ENCODE measurements at places on chromosomes 11 and 22.

- DNase-seq = no peak
Measured at GRCh38 chr11:78548911-78549590, 25.6 kb downstream of the NARS2 start.

- DNase-seq = peak; percentile 20
Measured at GRCh38 chr11:128279866-128280265, 307.5 kb downstream of the ETS1 start.

DNA sequence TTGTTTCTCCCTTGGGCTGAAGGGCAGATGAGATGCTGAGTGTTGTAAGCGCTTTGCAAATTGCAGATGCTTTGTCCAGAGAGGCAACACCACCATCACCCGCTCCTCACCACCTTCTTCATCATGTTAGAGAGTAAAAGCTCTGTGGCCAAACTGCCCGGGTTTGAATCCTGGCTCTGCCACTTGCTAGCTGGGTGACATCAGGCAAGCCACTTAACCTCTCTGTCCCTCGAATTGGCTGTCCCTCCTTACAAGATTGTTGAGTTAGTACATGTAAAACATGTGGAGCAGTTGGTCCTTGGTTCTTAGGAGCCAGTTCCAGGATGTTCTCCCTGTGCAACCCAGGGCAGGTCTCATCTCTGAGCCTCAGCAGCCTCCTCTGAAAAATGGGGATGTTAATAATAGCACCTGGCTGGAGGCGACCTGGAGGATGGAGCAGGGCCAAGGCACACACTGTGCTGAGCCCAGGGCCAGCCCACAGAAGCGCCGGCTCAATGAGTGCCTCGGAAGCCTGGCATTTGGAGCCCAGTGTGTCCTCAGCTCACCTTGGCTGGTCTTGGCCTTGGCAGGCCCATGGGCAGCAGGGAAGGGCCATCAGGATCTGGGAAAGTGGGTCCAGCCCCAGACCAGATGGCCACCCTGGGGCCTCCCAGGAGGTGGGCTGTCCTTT is 10.5 kb downstream of the C11orf86 start:
- DNase-seq = no peak

DNA sequence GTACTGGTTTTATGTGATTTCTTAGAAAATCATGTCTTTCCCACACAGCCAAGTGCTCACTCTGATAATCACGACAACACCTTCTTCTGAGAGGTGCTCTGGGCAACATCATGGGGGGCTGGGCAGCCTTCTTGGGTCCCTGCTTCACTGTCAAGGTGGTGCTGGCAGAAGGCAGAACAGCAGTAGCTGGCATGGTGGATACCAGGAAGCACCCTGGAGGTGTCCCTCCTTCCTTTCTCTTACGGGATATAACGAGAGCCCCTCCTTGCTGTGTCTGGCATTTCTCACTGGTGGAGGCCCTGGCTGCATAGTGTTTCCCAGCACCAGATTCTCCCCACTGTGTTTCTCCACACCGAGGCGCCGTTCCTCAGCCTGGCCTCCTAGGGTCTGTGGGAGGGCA is 60.9 kb downstream of the SCN3B start:
- DNase-seq = no peak

DNA sequence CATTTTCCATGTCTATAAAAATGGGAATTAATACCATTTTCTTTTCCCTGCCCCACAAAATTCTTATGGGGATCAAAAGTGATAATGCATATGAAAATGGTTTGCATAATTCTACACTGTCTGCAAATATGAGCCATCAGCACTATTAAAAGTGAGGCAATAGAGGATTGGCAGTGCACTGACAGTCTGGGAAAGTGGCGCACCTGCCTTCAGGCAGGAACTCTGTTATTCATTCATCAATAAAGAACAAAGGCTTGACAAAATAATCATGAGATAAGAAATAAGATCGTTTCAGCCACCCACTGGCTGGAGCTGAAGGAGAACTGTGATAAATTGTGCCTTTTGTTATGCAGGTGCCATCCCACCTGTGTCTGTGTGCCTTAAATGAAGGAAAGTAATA is 49.5 kb downstream of the ARFGAP2 start:
- DNase-seq = no peak

GRCh38 chr11:72642043-72642883 is 32.0 kb downstream of the PDE2A start:
- DNase-seq = peak; percentile 57

- DNase-seq = no peak
Measured at GRCh38 chr11:115128226-115128625, 376.0 kb downstream of the CADM1 start.

Measured in ELR (cell line).